CD4-positive, alpha-beta T cell treated with Interleukin-4 for 4 hours (primary cell): ENCODE measurements at places on chromosomes 12 and 14.

DNA sequence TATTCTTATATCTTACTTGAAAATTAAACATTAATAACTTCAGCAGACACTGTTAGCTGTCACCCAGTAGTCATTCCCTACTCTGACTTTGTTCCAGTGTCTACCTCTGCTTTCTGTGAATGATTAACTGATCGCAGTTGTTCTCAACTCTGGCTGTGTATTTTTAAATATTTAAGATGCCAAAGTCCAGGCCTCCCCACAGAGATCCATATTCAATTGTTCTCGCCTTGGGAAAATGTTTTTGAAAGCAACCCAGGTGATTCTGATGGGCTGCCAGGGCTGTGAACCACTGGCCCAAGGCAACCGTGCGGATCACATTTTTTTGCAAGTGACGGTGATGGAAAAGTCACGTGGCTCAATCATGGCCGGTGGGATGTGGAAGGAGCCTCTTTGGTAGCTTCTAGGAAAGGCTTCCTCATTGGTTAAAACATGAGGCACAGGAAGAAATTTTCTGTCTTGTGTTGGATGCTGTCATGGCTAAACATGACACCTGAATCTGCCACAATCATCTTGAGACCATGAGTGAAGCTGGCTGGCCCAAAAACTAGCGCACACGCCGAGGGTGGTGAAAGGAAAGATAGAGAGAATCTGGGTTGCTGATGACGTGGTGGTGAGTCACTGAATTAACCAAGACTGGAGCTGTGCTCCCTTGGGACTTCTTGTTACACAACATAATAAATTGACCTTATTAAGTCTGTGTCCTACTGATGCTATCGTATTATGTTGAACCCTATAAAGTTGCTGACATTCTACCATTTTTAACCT lies 37.2 kb downstream of the RDH12 start:
- peak; percentile 11 for DNase-seq

GRCh38 chr14:40282196-40282595 lies 850.0 kb upstream of the FBXO33 start:
- DNase-seq = no peak

GRCh38 chr12:34405286-34406227 lies 383.3 kb downstream of the ALG10 start:
- DNase-seq = no peak

GRCh38 chr12:128613837-128614590 lies 209.7 kb downstream of the SLC15A4 start:
- DNase-seq = no peak

DNA sequence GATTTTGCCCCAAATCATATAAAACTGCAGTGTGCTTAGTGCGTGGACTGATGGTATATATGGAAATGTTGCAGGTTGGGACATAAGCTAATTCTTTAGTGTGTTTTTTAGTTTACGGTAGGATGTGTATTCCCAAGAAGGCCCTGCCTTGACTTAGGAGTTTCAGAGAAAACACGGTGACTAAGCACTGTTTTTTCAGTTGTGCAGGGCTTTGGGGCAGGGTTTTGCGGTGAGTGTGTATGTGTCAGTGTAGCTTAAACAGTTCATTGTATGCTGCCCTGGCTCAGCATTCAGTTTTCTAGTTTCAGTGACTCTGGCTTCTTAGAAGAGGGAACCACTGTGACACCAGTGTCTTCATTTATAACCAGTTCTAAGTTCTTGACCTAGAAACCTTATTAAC lies 101.2 kb downstream of the AKAP6 start:
- no peak for DNase-seq

GRCh38 chr12:83866477-83866876 lies 1046.1 kb downstream of the SLC6A15 start:
- DNase-seq = no peak

- no peak for DNase-seq
These were observed 74.3 kb downstream of the GALNT8 start for GRCh38 chr12:4794491-4794890.

- no peak for DNase-seq
These were observed 293.0 kb upstream of the NAV3 start for GRCh38 chr12:77537663-77538062.

DNA sequence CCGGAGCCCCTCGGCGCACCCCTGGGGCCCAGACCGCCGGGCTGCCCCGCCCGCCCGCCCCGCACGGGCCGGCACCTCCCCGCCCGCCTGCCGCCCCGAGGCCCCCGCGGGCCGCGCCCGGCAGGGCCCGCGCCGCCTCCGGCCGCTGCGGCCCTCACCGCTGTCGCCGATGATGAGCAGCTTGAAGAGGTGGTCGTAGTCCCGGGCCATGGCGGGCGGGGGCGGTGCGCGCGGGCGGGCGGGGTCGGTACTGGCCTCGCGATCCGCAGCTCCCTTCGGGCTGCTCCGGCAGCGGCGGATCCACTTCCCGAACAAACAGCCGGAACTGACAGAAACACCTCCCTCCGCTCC lies at the start of gene RAB35:
RAB35 (minus strand) TSS at position 313 of the 351 bp plus-strand sequence; CDS start at position 210, 103 bp downstream.
- no peak for DNase-seq

GRCh38 chr12:118742431-118742830 lies 238.9 kb upstream of the SRRM4 start:
- no peak for DNase-seq

DNA sequence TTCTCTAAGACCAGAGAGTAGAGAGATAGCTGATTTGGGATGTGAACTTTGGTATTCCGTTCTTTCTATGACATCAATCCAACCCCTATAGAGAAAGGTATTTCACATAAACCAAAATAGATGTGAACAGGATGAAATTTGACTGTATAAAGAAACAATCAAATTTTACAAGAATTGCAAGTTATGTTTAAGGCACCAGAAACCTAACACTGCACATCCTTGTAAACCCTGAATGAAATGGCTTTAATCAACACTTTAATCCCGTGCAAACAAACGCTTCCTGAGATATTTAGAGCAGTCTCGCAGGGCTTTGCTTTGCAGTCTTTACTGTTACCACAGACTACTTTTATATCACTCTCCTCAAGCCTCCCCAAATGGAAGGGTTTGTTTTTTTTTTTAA lies 125.1 kb downstream of the APAF1 start:
- DNase-seq = no peak

DNA sequence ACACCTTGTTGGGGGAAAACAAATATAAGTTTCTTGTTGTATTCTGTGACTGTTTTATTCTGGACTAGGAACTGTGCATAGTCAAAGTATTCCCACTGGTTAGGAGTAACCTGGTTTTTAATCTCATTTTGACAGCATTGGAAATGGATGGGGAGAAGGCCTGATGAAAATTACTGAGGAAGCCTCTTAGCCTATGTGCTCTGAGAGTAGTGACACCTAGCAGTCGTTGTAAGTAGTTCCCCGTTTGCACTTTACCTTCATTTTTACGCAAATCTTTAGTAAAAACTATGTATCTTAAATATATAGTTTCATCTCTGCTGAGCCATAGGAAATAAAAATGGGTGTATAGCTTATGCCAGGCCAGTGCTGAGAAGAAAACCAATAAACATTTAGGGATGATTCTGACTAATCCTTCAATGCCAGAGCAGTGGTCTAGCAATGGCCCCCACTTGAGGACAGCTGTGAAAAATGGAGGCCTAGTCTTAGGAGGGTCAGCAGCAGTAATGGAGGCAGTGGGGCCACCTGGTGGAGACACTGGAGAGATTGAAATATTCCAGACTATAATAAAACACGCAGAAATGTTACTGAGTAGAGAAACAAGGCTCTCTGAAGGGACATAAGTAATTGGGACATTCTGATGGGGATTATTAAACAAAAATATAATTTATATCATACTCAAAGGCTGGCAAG lies 133.2 kb upstream of the NOVA1 start:
- DNase-seq = no peak
